ENCODE measurements at places on chromosomes 2 and 18. TPM values are rescaled to one million over a fixed set of nuclear protein-coding genes. Genes with fewer than 3 reads are reported as not detected.

KCNF1 gene
- total RNA-seq, result not detected

DES gene
- 20,508 TPM for total RNA-seq

DNA sequence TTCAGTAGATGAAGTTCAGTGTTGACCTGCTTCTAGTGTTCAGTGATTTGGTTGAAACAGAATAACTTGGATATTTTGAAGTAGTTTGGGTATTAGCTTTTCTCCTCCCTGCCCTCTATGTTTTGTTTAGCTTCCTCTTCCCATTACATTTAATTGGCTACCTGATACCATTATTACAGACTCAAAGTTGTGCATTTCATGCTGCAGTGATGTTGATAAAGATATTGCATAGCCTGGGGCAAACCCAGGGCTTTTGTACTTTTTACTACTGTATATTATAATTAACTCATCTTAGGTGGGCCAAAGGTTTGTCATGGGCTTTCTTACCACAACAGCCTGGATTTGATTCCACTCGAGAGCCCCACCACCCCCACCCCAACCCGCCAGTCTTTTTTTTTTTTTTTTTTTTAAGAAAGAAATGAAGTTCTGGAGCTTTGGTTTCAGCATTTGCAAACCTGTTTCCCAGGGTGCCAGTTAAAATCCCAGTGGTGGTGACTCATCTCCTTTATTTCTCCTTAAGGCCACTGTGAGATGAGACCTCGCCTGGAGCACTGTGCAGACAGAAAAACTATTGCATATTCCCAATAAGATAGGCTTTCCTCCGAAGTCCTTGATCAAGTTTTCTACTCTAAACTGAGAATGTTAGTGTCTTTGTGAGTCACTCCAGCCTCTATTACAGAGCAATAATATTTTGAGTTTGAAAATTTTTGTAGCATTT, 393.7 kb upstream of the FANCL start:
- H3K4me1 ChIP-seq, result no peaks in the 10 kb centered on the region
- no peak overlapping the region for H3K4me3 ChIP-seq
- DNase-seq, result no peak
- H3K27ac ChIP-seq, result no peak overlapping the region

ZC3H8 gene
- total RNA-seq, result 12.2 TPM

- H3K4me1 ChIP-seq, result peaks cover 3% of the 10 kb centered on the region
- H3K27ac ChIP-seq, result no peak overlapping the region
- H3K36me3 ChIP-seq, result no peaks in the 10 kb centered on the region
- DNase-seq, result no peak
- no peaks in the 10 kb centered on the region for H3K27me3 ChIP-seq
Measured at GRCh38 chr2:100673691-100674485, 111.1 kb downstream of the PDCL3 start.
